Iris pigment epithelial cell (primary cell): ENCODE measurements at places on chromosomes 7 and 10.
A peak's percentile ranks its signal among the peaks of the same experiment; 100 is the strongest.

DNA sequence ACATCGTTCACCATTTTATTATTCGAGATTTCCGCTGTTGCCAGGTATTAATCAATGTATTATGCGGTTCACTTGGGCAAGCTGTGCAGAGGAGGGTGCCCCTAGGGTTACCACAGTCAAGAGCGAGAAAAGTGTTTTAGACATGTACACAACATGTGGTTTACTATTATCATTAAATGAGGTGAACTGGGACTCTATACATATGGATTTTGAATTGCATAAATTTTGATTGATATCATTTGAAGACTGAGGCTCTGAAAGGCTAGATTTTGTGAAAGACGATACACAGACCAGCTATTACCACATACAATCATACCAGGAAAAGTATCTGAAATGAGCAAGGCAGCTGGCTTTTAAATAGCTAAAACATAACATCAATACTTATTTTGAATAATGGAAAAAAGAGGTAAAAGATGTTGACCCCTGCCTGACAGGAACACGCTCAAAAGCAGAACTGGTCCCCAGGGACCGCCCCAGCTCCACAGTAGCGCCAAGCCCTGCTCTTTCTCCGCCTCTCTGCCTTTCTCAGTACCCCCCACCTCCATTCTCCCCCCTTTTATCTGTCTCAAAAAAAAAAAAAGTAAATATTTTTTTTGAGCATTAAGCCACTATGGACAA lies 413.4 kb upstream of the MKI67 start:
- DNase-seq, result no peak

GRCh38 chr10:7537126-7537525 lies 126.3 kb upstream of the SFMBT2 start:
- DNase-seq, result no peak

- DNase-seq, result no peak
Measured at GRCh38 chr7:7017707-7018280, 164.6 kb upstream of the C1GALT1 start.

DNA sequence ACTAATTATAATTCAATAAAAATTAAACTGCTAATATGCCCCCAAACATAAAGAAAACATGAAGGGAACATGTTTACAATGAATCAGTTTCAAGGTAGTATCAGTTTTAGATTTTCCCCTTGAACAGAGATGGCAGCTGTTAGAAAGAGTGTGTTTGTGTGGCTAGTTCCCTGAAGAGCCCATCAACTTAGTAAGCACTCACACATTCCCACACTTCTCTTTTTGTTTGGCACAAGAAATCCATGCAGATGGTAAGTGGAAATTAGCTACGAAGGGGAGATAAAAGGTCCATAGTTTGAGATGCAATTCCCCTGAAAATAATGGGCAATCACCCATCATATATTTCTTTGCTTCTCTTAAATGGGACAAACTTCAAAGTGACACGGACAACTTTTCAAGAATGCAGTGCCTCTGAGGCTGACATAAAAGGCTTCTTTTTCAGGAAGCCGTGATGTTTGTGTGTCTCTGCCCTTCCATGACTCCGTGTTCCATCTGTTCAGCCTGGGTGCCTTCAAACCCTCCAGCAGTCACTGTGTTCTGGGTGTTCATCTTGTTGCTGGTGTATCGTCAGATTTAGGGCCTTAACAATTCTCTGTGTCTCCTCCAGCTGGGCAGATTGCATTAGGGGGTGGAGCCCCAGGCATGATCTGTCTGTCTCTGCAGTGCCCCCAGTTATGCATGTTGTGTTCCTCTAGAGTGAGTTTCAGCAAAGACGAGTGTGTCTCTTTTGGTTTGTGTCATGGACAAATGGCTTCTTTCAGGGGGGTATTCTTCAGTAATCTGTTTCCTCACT lies 259.5 kb upstream of the NPY start:
- no peak for DNase-seq

DNA sequence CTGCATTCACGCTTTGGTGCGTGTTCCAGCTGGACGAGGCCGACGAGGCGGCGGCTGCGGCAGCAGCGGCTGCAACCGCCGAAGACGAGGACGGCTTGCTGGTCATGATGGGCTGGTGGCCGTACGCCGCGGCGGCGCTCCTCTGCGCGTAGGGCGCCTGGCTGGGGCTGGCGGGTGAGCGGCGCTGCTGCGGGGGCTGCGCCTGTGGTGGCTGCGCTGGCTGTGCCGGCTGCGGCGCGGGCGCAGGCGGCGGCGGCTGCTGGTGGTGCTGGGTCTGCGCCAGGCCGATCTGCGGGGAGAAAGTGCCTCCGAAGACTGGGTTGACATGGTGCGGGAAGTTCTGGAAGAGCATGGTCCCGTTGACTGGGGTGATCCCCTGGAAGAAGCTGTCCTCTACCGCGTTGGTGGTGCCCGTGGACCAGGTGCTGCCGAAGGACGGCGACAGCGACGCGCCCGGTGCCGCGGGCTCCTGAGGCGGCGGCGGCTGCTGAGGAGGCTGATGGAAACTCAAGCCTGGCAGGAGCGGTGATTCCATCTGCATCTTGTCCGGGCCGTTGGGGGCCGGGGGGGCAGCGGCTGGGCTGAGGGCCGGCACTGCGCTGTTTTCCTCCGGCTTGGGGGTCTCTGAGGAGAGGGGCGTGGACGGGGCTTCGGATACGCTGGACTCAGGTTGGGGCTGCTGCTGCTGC lies 51.1 kb downstream of the CPEB3 start:
- DNase-seq, result peak; percentile 38

GRCh38 chr10:29881336-29881771 lies 178.0 kb downstream of the JCAD start:
- DNase-seq, result no peak

DNA sequence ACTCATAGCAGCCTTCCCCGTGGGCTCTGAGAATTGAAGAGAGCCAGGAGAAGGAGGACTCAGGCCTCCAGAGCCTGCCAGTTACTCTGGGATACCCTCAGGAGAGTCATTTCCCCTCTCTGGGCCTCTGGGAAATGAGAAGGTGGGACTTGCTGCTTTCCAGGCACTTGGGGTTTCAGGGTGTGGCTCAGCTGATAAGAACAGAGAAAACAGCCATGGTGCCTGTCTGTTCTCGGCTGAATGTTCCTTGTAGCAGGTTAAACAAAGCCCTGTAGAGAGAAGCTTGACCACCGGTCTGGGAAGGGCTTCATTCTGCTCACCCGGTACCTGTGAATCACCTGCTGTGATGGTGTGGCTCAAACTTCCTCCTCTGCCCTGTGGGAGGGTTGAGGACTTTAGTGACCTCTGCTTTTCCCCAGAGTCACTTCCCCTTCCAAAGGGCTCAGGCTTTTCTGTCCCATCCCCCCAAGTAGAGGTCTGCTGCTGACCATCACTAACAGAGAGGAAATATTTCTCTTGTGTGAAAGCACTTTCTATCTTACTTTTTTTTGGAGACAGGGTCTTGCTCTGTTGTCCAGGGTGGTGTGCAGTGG lies 212.4 kb upstream of the GALNT17 start:
- DNase-seq, result no peak

GRCh38 chr10:95246582-95247051 lies 44.2 kb downstream of the PDLIM1 start:
- DNase-seq, result peak; percentile 78

DNA sequence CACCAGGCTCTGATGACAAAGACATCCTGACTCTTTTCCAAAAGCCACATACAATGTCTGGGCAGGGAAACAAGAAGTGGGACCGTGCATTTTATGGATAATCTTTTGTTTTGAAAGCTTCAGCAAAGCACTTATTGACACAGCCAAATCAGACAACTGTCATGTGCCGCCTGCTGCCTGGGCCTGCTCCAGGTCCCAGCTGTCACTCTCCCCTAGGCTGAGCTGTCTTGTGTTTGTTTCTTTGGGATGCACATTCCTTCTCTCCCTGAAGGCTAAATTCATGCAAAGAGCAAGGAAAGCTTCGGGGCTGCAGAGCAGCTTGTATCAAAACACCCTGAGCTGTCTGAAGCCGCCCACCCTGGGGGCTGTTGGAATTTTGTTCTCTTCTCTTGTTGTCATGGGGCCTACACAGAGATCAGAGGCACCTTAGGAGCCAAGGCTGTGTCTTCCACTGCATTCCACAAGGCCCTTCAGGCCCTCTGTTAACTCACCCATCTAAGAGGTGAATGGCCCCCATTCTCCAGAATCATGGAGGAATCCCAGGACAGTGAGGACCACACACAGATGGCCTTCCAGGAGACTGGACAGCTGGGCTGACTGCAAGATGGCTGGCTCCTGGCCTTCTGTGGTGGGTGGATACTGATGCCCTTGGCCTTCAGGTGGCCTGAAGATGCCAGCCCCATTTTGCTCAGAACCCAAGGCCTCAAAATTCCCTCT lies 17.8 kb upstream of the SLC18A2 start:
- DNase-seq, result no peak

DNA sequence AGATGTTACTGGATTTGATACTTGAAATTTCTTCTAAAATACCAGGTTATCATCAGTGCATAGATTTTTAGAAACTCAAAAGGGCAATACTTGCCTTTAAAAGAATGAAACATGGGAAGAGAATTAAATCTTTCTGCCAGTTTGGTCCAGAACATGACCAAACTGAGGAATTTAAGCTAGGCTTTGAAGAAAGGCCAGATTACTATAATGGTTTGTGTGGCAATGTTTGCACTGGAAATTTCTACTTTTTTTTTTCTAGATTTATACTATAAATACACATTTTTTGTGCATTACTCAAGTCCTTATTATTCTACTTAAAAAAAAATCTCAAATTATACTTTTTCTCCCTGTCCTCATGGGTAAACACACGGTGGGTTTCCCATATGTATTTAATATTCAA lies 9.2 kb downstream of the MKX start:
- DNase-seq, result no peak

GRCh38 chr7:70694434-70694970 lies 437.4 kb upstream of the GALNT17 start:
- DNase-seq, result peak; percentile 46

- DNase-seq, result peak; percentile 67
Measured at GRCh38 chr7:23712368-23713284, 2.6 kb downstream of the STK31 start.

DNA sequence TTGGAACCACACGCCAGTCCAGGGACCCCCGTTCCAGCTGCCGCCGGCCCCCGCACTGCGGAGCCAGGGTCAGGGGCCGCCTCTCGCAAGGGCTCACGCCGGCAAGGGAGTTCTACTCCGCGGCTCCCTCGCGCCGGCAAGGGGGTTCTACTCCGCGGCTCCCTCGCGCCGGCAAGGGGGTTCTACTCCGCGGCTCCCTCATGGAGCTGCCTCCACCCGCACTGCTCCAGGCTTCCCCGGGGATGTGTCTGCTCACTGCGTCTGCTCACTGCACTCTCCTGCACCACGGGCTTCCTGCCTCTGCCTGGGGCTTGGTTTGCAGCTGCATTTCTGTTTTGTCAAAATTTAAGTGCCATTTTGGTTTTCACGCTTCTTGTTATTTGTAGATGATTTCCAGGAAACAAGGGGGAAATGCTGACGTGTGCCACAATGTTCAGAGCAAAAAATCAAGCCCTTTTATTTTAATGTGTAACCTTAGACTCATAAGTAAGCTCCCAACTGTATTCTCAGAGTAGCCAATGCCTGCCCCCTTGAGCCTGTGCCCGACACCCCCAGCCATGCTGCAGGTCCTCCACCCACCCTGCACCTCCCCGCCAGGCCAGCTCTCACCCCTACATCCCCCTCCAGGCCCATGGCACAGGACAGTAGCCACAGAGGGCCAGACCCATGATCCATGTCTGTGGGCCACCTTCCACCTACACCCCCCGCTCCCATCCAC lies 246.2 kb downstream of the MAD1L1 start:
- no peak for DNase-seq

GRCh38 chr7:24769014-24769830 lies 12.0 kb upstream of the GSDME start:
- DNase-seq, result no peak

DNA sequence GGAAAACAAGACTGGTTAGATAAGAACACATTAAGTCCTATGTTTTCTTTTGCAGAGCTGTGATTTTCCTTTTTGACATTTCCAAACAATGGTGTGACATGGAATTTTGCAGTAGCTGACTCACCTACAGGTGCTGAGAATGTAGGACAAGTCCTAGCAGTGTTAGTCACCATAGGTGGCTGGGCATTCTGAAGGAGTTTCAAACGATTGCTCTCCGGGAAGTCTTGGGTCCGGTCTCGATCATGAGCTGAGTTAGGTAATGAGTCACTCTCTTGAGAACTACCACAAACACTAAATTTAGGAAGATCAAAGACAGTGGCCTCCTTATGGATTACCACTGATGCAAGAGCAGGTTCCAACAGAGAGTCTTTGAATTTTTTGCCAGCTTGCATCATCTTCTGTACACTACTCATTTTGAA lies 3.6 kb downstream of the FIGNL1 start:
- peak; percentile 91 for DNase-seq

DNA sequence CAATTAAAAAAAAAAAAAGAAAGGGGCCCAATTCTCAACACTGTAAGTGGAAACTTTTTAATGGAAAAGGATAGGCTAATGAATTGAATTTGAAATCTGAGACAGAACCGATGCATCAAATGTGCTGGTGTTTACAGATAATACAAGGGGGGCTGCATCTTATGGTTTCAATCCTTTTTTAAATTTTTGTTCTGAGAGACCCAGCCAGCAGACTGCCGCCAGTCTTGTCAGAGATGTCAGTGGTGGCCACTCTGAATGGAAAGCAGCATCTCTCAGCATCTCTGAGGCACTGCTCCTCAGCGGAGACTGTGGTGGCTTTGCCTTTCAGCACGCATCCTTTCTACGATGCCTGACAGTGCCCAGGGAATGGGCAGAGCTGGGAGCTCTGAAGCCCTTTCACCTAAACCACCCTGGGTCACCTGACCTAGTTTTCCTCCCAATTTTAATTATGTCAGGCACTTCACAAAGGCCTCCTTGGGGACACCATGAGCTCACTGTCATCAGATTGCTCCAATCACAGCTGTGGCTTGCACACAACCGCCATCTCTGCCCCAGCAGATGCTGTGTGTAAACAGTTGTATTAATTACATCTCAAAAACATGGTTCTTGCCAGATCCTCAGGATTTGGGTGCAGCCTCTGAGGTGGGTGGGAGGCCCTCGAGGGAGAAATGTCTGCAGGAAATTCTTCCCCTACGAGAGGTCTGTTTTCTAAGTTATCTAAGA lies 81.2 kb downstream of the EGFR start:
- no peak for DNase-seq

DNA sequence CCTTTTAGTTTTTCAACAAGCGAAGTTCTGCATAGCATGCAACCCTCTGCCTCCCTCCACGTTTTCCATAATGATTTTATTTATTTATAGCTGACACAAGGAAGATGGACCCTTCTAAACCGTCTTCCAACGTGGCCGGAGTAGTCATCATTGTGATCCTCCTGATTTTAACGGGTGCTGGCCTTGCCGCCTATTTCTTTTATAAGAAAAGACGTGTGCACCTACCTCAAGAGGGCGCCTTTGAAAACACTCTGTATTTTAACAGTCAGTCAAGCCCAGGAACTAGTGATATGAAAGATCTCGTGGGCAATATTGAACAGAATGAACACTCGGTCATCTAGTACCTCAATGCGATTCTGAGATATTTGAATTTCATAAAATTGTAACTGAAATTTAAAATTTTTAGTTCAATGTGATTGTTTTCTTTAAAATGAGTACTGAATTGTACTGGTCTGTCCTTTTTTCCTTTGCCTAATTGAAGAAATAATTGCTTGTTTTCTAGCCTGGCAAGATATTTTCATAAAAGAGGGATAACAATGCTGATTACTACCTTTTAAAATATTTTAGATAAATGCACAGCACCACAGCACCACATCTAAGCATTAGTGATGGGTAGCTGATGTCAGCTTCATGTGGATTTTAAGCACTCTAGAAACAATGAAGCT lies 41.5 kb upstream of the SLC39A12 start:
- peak; percentile 66 for DNase-seq
